ENCODE measurements at places on chromosomes 6 and 20.

DNA sequence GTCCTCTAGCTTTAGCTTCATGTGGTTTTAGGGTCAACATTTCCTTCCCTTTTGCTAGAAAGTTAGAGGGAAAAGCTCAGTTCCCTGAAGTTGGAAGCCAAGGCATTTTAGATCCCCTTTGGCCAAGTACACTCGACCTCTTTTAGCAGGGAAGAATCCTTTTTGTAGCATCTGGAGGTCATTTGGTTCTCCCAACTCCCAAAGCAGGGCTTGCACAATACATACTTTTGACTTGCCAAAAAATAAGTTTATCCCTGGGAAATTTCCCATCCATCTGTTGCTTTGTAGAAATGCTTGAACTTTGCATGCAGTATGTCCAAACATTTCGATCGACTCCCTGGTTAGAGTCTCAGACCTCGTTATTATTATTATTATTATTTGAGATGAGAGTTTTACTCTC, 4.6 kb upstream of the EDEM2 start:
- DNase-seq = no peak

- DNase-seq = no peak
Measured at GRCh38 chr20:52926505-52926904, 45.7 kb upstream of the TSHZ2 start.

DNA sequence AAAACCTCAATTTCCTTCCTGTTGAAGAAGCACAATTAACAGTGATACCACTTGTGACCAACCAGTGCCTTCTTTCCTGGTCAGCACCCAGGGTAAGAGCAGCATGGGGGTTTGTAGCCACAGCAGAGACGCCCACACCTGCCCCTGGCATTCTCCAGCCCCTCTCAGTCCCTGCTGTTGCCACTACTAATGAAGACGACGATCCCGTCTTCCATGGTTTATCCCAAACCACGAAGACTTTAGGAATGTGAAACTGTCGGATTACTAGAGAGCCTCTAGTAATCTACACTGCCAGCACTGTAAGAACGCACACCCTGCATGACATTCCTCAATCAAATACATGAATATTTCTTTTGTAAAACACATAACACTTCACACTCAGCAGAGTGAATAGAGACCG, 60.0 kb downstream of the GINS1 start:
- DNase-seq = no peak

GRCh38 chr6:17505062-17505476, 95.0 kb upstream of the FAM8A1 start:
- DNase-seq = no peak

DNA sequence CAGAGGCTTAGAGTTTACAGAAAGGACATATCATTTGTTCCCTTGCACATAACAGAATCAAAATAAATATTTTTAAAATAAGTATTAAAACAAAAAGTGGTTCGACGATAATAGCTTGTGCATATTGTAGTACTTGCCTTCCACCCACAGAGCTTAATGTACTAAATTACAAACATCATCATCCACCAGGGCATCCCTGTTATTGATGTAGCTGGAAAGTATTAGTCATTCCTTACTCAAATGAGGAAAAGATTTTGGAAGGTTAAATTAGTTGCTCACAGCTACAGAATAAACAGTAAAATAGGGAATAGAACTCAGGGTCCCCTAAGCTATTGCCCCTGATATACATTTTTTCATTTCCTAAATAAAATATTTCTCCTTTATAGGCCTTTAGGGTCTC, 150.3 kb downstream of the PTPRK start:
- no peak for DNase-seq

DNA sequence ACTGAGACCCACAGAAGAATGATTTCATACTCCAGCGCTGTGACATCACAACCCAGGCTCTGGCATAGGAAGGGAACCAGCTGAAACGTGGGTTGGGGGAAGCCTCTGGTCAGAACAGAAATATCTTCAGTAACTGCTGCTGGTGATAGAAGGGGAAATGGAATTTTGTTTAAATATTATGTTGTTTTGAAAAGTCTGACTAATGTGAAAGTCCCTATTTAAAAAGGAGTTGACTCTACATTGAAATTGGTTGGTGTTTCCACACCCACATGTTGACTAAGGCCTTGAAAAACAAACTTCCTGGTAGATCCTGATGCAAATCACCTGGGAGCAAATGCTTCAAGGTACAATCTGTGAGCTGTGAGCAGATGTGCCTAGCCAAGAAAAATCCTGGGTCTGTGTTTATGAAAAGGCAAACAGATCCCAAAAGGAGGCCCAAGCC, 24.5 kb upstream of the TCP11 start:
- no peak for DNase-seq

DNA sequence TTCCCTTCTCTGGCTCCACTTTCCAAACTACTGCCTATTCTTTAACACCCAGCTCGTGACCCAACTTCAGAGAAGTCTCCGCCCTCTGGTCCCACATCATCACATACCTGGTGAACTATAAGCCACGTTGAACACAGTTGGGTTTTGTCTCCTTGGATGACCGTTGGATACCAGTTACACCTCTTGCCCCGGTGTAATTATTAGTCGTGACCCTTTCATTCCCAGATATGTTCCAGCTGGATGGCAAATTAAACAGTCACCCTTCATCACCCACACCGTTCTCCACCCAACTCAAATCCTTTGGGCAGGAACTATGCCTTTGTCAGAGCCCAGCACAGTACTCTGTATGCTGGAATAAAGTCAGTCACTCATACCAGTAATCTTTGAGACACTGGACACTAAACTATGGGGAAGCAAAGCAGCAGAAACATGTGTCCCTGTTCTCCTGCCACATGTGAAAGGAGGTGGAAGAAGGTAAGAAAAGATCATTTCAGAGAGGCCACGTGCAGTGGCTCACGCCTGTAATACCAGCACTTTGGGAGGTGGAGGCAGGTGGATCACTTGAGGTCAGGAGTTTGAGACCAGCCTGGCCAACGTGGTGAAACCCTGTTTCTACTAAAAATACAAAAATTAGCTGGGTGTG, 22.5 kb downstream of the PLAGL2 start:
- DNase-seq = no peak

Data from omental fat pad (tissue), 4 donors.